Cardiac atrium fibroblast (primary cell): ENCODE measurements at places on chromosomes 7 and 10. TPM values are rescaled to one million over a fixed set of nuclear protein-coding genes. Genes with fewer than 3 reads are reported as not detected.

The INA gene
- 0.36 and 0.97 TPM in 2 replicates for total RNA-seq

The TACR2 gene
- total RNA-seq, result 0.18 TPM in 1 of 2 replicates, not detected in the other

The C10orf53 gene
- total RNA-seq, result not detected in 2 replicates

The RBM20 gene
- total RNA-seq, result not detected in 2 replicates

The TUBAL3 gene
- not detected in 2 replicates for total RNA-seq

The CALML3 gene
- not detected in 2 replicates for total RNA-seq

The OPN1SW gene
- not detected in 2 replicates for total RNA-seq

The PKD2L1 gene
- not detected in 2 replicates for total RNA-seq

The TMEM184A gene
- not detected in 2 replicates for total RNA-seq

The MYL10 gene
- total RNA-seq, result not detected in 2 replicates

The VIPR2 gene
- not detected in 2 replicates for total RNA-seq

The NPC1L1 gene
- total RNA-seq, result 0.18 TPM in 1 of 2 replicates, not detected in the other

The AKR1D1 gene
- not detected in 2 replicates for total RNA-seq

The SMO gene
- 16.5 and 16.6 TPM in 2 replicates for total RNA-seq

The KLF14 gene
- not detected in 2 replicates for total RNA-seq

The HOXA7 gene
- total RNA-seq, result not detected in 2 replicates

The NUB1 gene
- total RNA-seq, result 24.6 and 28.5 TPM in 2 replicates

The DKK1 gene
- total RNA-seq, result 147 and 229 TPM in 2 replicates

The ELFN1 gene
- total RNA-seq, result 0.65 and 1.1 TPM in 2 replicates

The C10orf95 gene
- total RNA-seq, result not detected in 2 replicates

The ZNF679 gene
- not detected in 2 replicates for total RNA-seq

The SFR1 gene
- 7.1 and 10.7 TPM in 2 replicates for total RNA-seq

The TRPV5 gene
- not detected in 2 replicates for total RNA-seq

The ZNF3 gene
- 12.5 and 17.8 TPM in 2 replicates for total RNA-seq

The MRLN gene
- total RNA-seq, result not detected in 2 replicates

The TUBB8 gene
- not detected in 2 replicates for total RNA-seq

The SPDYE11 gene
- total RNA-seq, result not detected in 2 replicates

The TRIL gene
- 0.72 and 0.97 TPM in 2 replicates for total RNA-seq

The MCMBP gene
- 50.9 and 51.7 TPM in 2 replicates for total RNA-seq

The SPAM1 gene
- not detected in 2 replicates for total RNA-seq

The WIPF3 gene
- total RNA-seq, result not detected in 2 replicates

The TIMM23B gene
- total RNA-seq, result 8.7 and 12.8 TPM in 2 replicates

The EXOSC1 gene
- 26.2 and 33.9 TPM in 2 replicates for total RNA-seq
